ENCODE measurements at places on chromosomes 5 and 9. TPM values are rescaled to one million over a fixed set of nuclear protein-coding genes. Genes with fewer than 3 reads are reported as not detected.

The TTLL11 gene
- 4.8 TPM for total RNA-seq

The SEMA6A gene
- 129 TPM for total RNA-seq

The KIF12 gene
- total RNA-seq = 5.2 TPM

The NCS1 gene
- 44.8 TPM for total RNA-seq

DNA sequence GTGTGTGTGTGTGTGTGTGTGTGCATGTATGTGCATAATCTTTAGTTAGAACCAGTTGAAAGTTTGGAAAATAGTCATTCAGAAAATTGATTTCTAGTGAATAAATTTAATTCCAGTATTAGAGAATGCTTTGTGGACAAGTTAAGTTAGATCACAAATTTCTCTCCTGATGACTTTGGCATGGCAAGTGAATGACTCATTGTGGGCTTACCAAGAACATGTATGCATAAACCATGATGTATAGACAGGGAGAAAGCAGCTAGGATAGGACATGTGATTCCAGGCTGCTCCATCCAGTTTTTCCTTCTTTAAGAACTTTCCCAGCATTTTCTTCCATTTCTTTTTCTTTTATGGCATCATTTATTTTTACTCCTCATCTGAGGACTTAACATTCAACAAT is 85.7 kb upstream of the SGCD start:
- H3K4me1 ChIP-seq = no peaks in the 10 kb centered on the region
- DNase-seq = no peak
- no peak overlapping the region for H3K27ac ChIP-seq
- no peaks in the 10 kb centered on the region for H3K36me3 ChIP-seq
- peaks cover 3% of the 10 kb centered on the region for H3K27me3 ChIP-seq

GRCh38 chr5:68140763-68141162 is 74.8 kb upstream of the PIK3R1 start:
- H3K4me3 ChIP-seq = no peak overlapping the region
- H3K4me1 ChIP-seq = peaks cover 3% of the 10 kb centered on the region
- DNase-seq = no peak
- H3K27me3 ChIP-seq = no peaks in the 10 kb centered on the region
- H3K36me3 ChIP-seq = peaks cover 4% of the 10 kb centered on the region

DNA sequence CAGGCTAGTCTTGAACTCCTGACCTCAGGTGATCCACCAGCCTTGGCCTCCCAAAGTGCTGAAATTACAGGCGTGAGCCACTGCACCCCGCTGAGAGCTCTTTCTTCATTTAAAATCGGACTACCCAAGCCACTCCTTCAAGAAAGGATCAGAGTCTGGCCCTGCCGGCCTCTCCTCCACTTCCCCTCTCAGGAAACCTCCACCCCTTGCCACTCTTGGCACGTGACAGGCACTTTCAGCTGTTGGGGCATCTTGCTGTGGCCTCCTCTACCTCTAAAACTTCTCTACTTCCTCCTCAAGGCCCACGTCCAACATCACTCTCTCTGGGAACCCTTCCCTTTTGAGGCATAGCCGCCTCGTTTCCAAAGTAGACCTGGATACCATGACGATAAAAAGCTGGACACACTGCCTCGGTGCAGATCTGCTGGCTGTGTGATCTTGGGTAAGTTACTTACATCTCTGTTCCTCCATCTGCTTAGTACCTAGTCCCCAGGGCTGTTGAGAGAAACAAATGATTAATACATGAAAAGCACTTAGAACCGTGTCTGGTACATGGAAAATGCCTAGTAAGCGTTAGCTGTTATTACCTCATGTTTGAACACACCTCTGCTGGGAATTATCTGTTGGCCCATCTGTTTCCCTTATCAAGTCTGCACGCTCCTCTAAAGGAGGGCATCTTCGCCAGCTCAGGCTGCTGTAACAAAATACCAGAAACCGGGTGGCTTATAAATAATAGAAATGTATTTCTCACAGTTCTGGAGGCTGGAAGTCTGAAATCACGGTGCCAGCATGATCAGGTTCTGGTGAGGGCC is 55.3 kb downstream of the SMIM23 start:
- H3K4me1 ChIP-seq = no peaks in the 10 kb centered on the region
- no peak for DNase-seq
- no peak overlapping the region for H3K27ac ChIP-seq
- no peak overlapping the region for H3K4me3 ChIP-seq

- peaks cover 4% of the 10 kb centered on the region for H3K4me1 ChIP-seq
- H3K27ac ChIP-seq = no peak overlapping the region
- H3K27me3 ChIP-seq = peaks cover 22% of the 10 kb centered on the region
- no peak overlapping the region for H3K4me3 ChIP-seq
These were observed 71.8 kb downstream of the SYK start for GRCh38 chr9:90873422-90873821.

DNA sequence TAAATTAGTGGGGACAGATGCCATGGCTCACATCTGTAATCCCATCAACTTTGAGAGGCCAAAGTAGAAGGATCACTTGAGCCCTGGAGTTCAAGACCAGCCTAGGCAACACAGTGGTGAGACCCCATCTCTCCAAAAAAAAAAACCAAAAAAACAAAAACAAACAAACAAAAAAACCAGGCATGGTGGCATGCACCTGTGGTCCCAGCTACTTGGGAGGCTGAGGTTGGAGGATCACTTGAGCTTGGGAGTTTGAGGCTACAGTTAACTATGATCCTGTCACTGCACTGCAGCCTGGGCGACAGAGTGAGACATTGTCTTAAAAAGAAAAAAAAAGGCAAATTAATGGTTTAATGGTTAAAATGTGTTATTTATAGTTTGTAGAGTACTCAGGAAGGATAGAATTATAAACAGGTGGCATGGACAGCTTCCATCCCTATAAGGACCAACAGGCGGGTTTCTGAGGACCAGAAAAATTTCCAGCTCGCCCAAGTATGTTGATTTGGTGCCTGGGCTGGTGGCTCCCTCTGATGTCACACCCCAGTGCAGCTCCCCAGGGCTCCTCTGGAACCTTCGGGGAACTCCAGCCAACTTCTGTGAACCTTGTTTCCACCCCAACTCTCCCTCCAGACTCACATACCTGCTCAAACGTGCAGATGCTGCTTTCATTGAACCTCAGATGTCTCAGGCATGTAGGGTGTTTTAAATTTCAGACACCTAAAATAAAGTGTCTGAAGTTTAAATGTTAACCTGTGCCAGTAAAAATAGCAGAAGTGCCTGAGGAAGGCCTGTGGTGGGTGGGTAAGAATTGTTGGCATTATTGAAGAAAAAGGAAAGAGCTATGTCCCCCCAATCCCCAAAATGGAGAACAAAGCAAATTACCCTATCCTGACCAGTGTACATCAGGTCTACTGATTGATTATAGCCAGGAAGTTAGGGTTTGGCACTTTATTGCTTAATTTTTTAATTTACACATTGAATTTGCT is 69.0 kb downstream of the TRIO start:
- no peak overlapping the region for H3K27ac ChIP-seq
- H3K27me3 ChIP-seq = no peaks in the 10 kb centered on the region
- no peak for DNase-seq
- peaks cover 31% of the 10 kb centered on the region for H3K4me1 ChIP-seq

- no peak overlapping the region for H3K27ac ChIP-seq
- no peaks in the 10 kb centered on the region for H3K27me3 ChIP-seq
- DNase-seq = no peak
- H3K4me3 ChIP-seq = no peak overlapping the region
- no peaks in the 10 kb centered on the region for H3K4me1 ChIP-seq
These were observed 31.1 kb downstream of the UBE2D2 start for GRCh38 chr5:139592289-139592688.

DNA sequence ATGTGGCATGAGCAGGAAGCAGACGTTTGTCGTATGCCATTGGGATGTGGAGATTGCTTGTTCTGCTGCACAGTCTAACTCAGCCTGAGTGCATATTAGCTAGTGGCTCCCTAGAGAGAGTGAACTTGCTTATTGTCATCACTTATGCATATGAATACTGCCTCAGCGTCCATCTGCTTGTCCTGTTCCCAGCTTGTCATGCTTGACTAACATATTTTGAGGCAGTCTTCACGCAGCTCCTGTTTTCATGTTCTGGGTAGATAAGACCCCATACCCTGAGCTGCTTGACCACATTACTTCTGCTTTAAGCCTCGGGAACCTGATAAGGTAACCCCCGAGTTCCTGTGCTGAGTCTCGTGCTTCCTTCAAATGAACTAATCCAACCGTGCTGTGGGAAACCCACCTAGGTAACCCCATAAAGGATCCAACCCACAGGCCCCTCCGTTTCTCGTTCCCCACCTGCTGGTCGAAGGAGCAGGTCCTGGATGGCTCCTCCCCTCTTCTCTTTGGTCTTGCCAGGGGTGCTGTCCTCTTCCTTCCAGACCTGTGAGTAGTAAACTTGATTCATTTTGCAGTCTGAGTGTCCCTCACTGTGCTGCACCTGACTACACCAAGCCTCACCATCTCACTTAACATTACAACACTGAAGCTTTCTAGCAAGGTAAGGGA is 25.0 kb downstream of the ANKRD33B start:
- no peak overlapping the region for H3K4me3 ChIP-seq
- peaks cover 18% of the 10 kb centered on the region for H3K4me1 ChIP-seq
- H3K27me3 ChIP-seq = no peaks in the 10 kb centered on the region
- H3K27ac ChIP-seq = no peak overlapping the region
- DNase-seq = no peak

- no peak overlapping the region for H3K4me3 ChIP-seq
- peaks cover 7% of the 10 kb centered on the region for H3K27me3 ChIP-seq
- H3K4me1 ChIP-seq = peaks cover 17% of the 10 kb centered on the region
These were observed 14.8 kb upstream of the PLEKHG4B start for GRCh38 chr5:77170-77501.

- H3K4me1 ChIP-seq = peaks cover 3% of the 10 kb centered on the region
- no peaks in the 10 kb centered on the region for H3K36me3 ChIP-seq
- DNase-seq = no peak
- H3K4me3 ChIP-seq = no peak overlapping the region
- no peaks in the 10 kb centered on the region for H3K27me3 ChIP-seq
These were observed 6.4 kb upstream of the AGPAT2 start for GRCh38 chr9:136693490-136694162.

DNA sequence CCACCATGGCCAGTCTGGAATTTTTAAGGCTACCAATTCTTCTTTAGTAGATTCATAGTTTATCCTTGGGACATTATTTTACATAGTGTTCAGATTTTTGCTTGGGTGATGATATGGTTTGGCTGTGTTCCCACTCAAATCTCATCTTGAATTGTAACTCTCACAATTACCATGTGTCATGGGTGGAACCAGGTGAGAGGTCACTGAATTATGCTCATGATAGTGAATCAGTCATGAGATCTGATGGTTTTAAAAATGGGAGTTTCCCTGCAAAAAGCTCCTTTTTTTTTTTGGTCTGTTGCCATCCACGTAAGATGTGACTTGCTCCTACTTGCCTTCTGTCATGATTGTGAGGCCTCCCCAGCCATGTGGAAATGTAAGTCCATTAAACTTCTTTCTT is 163.9 kb downstream of the GABRG2 start:
- H3K27me3 ChIP-seq = peaks cover 2% of the 10 kb centered on the region
- no peak overlapping the region for H3K27ac ChIP-seq
- no peak for DNase-seq

DNA sequence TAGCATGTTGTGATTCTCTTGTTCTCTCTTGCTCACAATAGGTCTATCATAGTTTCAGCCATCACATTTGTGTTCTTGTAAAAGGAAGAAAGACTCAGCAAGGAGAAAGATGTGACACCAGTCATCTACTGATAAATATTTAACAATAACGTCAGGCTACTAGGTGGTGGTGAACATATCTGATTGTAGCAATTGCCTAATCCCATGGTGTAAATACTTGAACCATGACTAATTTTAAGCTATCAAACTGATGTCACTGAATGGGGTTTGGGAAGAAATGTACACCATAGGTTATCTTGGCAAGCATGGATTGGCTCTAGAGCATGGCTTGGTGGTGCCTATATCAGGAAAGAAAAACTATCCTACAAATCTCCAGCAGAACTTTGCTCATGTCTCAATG is 16.6 kb downstream of the DMRTA1 start:
- no peaks in the 10 kb centered on the region for H3K27me3 ChIP-seq
- no peak overlapping the region for H3K4me3 ChIP-seq
- no peak overlapping the region for H3K27ac ChIP-seq
- no peak for DNase-seq
- H3K4me1 ChIP-seq = no peaks in the 10 kb centered on the region
